ENCODE measurements at places on chromosomes 1 and 21. TPM values are rescaled to one million over a fixed set of nuclear protein-coding genes. Genes with fewer than 3 reads are reported as not detected.

The AKT3 gene
- 5.1 TPM for polyA plus RNA-seq

The C4BPA gene
- not detected for polyA plus RNA-seq

The KRTAP10-3 gene
- not detected for polyA plus RNA-seq

The WNT4 gene
- polyA plus RNA-seq = not detected
